Kidney epithelial cell (primary cell): ENCODE measurements at places on chromosomes 6 and 20.

GRCh38 chr6:144597511-144597910, 312.4 kb downstream of the UTRN start:
- no peak for DNase-seq

DNA sequence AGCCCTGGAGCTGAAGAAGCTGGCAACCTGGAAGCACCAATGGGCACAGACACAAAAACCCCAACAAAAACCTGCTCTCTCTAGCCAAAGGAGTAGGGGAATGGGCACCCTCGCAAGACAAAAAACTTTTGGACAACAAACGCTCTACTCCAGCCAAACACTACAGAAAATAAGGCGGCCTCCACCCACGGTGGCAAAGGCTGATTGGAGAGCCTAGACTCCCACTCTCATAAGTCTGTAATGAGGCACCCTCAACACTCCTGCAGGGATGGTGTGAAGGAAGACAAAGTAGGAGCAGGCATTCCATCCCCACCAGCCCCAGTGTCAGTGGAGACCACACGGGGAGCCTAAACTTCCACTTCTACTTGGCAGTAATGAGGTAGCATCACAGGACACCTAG, 8.8 kb downstream of the TTI1 start:
- no peak for DNase-seq

DNA sequence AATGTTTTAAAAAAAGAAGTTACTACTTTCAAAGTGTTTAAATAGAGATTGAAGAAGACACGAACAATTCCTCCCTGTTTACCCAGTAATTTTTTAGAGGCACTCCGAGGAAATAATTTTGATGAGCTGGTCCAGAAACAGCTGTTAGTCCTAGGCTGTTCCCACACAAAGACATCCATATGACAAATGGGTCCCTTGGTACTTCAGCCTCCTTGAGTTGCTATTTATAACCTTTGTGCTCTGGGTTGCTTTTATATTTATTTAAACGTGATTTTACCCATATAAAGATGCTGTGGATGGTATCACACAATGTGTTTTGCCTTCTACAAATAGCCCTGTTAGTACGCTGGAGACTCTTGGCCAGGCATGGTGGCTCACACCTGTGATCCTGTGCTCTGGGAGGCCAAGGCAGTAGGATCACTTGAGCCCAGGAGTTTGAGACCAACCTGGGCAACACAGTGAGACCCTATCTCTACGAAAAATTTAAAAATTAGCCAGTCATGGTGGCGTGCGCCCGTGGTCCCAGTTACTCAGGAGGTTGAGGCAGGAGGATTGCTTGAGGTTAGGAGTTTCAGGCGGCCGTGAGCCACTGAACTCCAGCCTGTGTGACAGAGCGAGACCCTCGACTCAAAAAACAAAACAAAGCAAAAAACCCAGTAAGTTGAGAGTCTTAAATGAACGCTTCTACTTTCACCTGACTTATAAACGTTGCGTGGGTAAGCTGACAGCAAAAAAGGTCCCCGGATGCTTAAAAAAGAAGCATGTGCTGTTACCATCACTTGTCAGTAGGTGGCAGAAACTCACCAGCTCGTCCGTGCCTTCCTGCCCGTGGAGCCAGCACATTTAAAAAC, 56.9 kb upstream of the ARMH2 start:
- DNase-seq = peak; percentile 23

DNA sequence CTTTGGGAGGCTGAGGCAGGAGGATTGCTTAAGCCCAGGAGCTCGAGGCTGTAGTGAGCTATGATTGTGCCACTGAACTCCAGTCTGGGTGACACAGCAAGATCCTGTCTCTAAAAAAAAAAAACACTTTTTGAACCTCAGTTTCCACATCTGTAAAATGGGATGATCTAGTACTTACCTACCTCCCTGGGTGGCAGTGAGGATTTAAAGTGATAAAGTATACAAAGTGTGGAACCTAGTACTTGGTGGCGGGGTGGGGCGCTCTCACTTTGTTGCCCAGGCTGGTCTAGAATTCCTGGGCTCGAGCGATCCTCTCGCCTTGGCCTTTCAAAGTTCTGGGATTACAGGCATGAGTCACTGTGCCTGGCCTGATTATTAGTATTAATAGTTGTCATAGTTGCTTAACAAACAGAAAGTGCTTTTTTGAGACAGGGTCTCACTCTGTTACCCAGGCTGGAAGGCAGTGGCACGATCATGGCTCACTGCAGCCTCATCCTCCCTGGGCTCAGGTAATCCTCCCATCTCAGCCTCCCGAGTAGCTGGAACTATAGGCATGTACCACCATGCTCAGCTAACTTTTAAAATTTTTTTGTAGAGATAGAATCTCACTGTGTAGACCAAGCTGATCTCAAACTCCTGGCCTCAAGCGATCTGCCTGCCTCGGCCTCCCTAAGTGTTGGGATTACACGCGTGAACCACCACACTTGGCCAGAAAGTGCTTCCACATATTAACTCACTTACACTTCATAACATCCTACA, 7.0 kb upstream of the PLTP start:
- no peak for DNase-seq

DNA sequence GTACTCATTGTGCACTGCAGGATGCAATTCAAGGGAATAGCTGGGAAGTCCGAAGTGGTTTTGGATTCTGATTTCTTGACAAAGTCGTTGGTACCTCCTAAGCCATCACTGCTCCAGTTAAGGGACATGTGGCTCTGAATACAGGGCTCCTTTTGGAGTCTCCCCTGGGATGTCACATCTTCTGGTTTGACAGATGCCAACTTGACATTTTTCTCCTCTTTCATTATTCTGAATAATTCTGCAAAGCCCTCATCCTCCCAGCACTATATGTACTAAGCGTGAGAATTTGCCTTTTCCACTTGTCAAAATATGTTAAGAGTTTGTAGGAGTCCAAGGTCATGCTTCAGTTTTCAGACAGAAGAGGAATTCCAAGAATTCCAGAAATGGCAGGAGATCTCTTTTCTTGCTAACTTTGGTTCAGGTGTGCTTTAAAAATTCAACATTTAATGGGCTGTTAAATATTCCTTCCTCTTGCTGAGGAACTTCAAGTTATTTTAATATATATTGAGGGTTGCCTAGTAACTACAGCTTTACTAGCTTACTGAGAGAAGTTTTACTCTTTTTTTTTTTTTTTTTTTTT, 38.7 kb downstream of the DOK5 start:
- DNase-seq = no peak

- peak; percentile 42 for DNase-seq
These were observed 1.2 kb upstream of the UFL1 start for GRCh38 chr6:96520171-96521115.

- DNase-seq = no peak
These were observed 86.3 kb upstream of the IRAK1BP1 start for GRCh38 chr6:78781001-78781400.

DNA sequence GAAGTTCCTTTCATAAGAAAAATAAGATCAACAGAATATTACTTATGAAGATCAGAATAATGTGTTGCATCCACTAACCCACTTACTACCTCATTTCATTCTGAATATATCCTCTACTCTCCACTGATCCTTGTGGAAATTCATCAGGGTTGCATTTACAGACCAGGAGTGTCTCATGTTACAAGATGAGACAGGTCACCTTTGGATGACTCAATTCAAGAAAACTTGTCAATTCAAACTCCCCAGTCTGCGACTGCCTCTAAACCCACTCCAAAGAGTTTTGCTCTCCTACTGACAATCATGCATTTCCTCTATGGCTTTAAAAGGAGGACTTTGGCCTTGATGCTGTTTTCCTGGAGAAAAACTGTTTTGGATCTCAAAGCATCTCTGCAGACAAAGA, 68.4 kb downstream of the ID4 start:
- DNase-seq = no peak

DNA sequence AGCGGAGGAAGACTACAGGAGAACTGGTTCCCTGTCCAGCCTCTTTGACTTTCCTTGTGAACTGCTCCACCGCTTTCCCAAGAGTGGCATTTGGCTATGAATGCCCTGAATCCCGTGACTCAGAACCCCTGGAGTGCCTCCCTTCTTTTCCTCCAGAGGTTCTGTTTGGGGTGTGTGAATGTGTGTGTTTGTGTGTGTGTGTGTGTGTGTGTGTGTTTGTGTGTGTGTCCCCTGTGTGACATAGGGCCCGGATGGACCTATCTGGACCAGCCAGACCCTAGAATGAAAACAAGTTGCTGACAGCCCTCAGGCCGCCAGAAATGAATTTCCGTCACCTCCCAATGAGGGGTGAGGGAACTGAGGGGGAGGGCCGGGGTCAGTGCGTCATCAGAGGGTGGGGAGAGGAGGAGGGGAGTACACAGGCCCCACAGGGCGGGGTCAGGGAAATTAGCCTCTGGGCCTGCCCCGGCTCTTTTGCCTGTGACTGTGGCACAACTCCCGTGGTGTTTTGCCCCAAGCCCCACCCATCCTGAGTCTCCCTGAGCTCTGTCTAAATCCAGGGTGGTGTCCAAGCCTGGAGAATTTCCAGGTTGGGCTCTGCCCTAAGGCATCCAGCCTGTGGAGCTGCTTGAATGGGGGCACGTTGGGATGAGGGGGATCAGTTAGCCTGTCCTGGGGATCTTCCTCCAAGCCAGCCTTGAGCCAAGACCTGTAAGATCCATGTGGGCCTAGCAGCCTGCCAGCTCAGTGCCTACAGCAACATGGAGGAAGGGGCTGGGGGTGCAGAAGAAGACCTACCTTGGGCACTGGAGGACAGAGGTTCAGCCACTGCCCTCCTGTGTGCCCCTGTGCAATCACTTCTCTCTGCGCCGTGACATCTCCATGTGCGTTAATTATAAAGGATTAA, 15.2 kb upstream of the MRPS18A start:
- DNase-seq = peak; percentile 78

GRCh38 chr6:75396005-75396800, 97.4 kb downstream of the FILIP1 start:
- no peak for DNase-seq

- DNase-seq = peak; percentile 10
These were observed 423.2 kb downstream of the RFPL4B start for GRCh38 chr6:112770308-112770707.

GRCh38 chr20:3070725-3071124, 695 bp upstream of the OXT start:
- DNase-seq = no peak

- DNase-seq = no peak
These were observed 447.1 kb downstream of the QKI start for GRCh38 chr6:163861627-163862026.

GRCh38 chr6:45640081-45640491, 262.4 kb upstream of the SUPT3H start:
- DNase-seq = no peak

GRCh38 chr20:10218536-10219451, at the start of gene SNAP25:
TSS of gene SNAP25 (plus strand) at chr20:10218830. CDS start at chr20:10275492, 56,662 bp downstream.
- peak; percentile 50 for DNase-seq

DNA sequence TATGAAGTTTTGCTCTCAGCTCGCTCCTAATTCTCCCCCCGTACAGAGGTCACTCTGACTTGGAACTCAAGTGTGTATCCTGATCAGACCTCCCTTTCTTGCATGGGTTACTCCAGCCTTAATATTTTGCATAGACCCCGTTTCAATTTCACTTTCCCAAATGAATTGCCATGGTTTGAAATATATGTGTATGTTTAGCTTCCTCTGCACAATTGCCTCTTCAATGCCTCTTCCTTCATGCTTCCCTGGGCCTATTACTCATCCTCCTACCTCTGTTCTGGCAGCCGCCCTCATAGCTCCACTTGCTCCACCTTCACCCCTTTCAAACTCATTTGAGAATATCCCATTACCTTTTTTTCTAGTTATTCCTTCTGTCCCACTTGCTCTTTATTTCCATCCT, 90.0 kb upstream of the SAMD5 start:
- DNase-seq = peak; percentile 10

- no peak for DNase-seq
These were observed 6.1 kb downstream of the THBD start for GRCh38 chr20:23043376-23043775.

GRCh38 chr6:169847901-169848311, 96.5 kb downstream of the ERMARD start:
- DNase-seq = no peak

- no peak for DNase-seq
These were observed 764 bp downstream of the ZNF292 start for GRCh38 chr6:87155842-87156815.

GRCh38 chr6:122621638-122622037, 11.4 kb downstream of the PKIB start:
- no peak for DNase-seq

GRCh38 chr20:6086868-6087267, 33.0 kb upstream of the LRRN4 start:
- DNase-seq = no peak

GRCh38 chr20:61989741-61990140, 75.9 kb downstream of the TAF4 start:
- no peak for DNase-seq

DNA sequence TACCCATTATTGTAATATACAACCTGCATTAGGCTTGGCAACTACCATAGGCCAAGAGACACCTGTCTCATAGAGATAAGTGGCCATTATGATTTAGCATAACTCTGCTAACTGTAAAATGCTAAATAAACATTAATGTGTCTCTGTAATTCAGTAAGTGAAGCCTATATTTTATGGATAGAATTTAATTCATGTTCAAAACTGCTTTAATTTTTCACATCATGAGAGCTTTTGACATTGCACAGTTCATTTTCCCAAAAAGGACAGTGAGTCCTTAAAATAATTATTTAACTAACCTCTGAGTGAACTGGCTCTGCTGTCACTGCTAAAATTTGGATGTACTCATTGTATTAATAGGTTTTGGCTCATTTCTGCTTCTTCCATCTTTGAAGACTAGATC, 41.4 kb upstream of the TMX4 start:
- no peak for DNase-seq

DNA sequence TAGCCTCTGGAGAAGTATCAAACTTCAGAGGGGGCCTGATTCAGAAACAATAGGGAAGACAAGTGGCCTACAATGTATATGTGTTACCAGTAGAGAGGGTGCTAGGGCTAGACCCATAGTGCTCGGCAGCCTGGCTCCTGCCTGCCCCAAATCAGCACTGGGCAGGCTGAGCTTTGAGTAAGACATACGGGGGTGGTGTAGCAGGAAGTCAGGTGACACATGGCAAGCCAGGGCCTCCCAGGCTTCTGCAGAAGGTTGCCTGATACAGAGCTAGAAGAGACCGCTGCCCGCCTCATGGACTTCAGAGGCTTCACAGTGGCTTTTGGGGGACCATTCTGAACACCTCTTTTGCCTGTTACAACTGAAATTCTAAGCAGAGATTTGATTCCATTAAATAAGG, 43.4 kb downstream of the RALY start:
- no peak for DNase-seq

GRCh38 chr6:90701146-90701781, 114.4 kb upstream of the MAP3K7 start:
- no peak for DNase-seq

DNA sequence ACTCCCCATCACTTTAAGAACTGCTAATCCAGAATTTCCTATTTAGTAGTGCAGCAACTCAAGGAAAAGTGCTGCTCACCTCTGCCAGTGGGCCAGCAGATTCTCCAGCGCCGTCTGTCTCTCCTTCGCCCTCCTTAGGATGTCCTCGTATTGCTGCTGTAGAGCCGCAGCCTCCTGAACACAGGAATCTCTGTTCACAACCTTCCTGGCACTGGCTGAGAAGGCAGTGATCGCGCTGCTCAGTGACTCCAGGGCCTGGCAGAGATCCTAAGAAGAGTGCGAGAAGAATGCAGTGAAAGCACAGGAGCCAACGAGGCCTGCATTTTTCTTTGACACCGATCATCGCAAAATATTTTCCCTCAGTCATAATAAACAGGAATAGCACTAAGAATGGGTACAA, 209.0 kb downstream of the SYNE1 start:
- no peak for DNase-seq

- DNase-seq = no peak
These were observed 88.8 kb downstream of the PRSS35 start for GRCh38 chr6:83601119-83601518.
